Activated CD4-positive, alpha-beta memory T cell treated with anti-CD3 and anti-CD28 coated beads, Interleukin-2, amount 10 ng/mL, durations not matched to agents 7 days and 5 days (primary cell): ENCODE measurements at places on chromosomes 13 and 19. TPM values are rescaled to one million over a fixed set of nuclear protein-coding genes. Genes with fewer than 3 reads are reported as not detected.

DNA sequence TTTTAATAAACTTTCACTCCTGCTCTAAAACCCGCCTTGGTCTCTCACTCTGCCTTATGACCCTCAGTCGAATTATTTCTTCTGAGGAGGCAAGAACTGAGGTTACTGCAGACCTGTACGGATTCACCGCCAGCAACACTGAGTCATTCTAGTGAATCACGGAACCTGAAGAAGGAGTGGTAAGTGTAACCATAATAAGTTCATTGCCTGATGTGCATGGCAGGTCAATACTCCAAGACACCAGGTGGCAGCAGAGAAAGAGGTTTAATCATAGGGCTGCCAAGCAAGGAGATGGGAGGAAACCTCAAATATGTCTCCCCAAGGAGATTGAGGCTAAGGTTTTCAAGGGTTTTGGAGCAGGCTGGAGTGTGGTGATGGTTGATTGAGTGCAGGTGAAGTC, 204.3 kb upstream of the IPO5 start:
- peaks cover 2% of the 10 kb centered on the region for H3K27me3 ChIP-seq
- no peaks in the 10 kb centered on the region for H3K4me1 ChIP-seq
- H3K27ac ChIP-seq = no peak overlapping the region
- H3K4me3 ChIP-seq = no peak overlapping the region

DNA sequence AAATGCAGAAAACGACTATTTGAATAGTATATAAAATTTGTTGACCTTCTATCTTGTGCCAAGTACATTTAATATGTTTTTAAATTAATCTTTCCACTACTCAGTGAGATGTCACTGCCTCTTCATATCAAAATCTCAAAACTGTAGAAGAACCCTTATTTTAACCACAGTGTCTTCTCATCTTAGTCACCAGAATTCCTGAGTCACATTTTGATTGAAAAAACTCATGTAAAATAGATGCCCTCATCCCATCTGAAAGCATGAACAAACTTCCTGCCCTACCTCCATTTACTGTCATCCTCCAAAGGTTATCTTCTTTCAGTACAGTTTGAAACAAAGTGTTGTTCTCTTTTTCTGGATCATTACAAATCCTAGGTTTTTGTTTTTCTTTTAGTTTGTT, 1215.4 kb downstream of the PCDH9 start:
- H3K27me3 ChIP-seq = no peaks in the 10 kb centered on the region
- no peak overlapping the region for H3K4me3 ChIP-seq

DNA sequence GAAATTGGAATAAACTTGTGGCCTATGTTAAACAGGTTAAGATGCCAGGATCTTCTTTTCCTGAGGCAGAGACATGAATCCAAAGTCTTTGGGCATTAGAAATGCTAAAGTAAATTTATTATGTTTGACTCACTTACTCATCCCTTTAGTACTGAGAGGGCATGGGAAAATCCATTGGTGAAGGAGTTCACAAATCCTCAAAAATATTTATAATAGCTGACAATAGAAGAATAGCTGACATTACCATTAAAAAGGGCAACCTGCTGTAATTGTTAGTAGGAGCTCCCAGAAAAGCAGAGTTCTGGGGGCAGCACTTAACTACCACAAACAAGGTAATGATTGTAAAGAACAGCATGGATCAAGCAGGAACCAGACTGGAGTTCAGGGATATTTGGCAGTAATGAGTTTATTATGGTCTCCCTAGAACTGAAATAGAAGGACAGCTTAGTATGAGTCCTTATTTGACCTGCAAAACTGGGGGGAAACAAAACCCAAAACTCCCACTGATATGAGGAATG, 285.8 kb upstream of the KLHL1 start:
- no peaks in the 10 kb centered on the region for H3K4me1 ChIP-seq
- H3K4me3 ChIP-seq = no peak overlapping the region
- no peak overlapping the region for H3K27ac ChIP-seq
- no peak for DNase-seq

DNA sequence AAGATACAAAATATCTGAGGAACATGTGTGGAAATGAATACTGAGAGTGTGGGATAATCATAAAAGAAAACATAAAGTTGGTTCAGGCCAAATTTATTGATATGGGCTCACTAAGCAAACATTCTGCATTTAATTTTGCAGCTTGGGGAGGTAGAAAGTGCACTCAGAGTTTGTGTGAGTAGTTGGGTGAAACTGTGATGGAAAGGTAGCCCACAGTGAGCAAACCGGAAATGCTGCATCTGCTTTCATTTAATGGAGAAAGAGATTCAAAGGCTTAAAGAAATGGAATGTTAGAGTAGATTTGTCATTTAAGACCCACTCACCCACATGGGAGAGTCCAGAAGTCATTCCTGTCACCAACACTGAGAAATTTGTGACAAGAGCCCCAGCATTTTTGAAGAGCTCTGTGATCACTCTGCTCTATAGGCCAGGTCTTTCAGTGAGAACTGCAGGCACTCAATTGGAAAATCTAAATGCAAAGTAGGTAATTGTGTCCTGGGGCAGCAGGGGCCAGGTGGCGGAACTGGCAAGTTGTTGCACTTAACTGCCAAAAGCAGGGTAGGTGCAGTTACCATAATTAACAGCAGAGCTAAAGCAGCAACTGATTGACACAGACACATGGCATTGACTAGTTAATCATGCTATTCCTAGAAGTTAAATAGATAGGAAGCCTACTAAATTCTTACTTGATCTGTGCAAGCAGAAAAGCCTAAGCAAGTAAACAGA, 1228.3 kb upstream of the PCDH20 start:
- H3K36me3 ChIP-seq = no peaks in the 10 kb centered on the region
- DNase-seq = no peak
- no peak overlapping the region for H3K4me3 ChIP-seq
- H3K27me3 ChIP-seq = no peaks in the 10 kb centered on the region
- no peak overlapping the region for H3K27ac ChIP-seq
- peaks cover 4% of the 10 kb centered on the region for H3K4me1 ChIP-seq

DNA sequence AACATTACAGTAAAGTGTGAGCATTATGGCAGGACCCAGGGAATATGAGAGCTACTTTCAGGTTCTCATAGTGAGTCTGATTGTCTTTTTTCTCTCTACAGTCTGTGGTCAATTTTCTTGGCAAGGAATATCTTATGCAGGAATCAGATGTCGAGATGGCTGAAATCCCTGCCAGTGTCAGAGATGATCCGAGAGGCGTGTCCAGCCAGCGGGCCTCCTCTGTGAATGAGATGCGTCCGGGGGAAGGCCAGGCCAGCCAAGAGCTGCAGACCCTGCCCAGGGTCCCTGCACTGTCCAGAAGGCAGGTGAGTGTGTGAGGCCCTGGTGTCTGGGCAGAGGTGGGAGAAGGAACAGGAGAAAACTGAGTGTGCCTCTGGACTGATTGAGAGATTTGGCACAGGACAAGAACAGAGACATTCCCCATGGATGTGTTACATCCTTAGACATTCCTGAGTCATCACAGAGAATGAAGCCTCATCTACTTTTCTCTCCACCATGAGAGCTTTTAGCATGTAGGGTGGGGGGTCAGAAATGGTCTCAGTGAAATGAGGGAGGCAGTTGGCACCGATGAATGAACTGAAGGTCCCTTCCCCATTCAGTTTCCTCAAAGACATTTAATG, 27.3 kb upstream of the EDDM13 start:
- H3K27me3 ChIP-seq = no peaks in the 10 kb centered on the region
- H3K36me3 ChIP-seq = no peaks in the 10 kb centered on the region
- H3K27ac ChIP-seq = no peak overlapping the region
- no peaks in the 10 kb centered on the region for H3K4me1 ChIP-seq
- H3K4me3 ChIP-seq = no peak overlapping the region

DNA sequence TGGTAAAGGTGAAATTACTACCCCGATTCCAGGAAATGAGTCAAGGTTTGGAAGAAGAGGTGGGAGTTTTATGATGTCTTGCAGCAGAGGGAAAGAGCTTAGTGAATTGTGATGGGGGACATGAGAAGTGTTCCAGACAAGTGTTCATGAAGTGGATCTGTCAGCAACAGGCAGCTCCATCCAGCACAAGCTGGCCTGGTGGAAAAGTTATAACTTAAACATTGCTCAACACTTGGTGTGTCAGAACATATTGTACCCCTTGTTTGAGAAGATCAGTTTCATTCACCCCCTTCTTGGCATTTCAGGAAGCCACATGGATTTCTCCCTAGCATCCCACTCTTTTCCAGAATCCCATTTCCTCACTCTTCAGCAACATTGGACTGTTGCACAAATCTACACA, 222.0 kb downstream of the B3GLCT start:
- no peak overlapping the region for H3K4me3 ChIP-seq
- H3K27ac ChIP-seq = no peak overlapping the region
- peaks cover 8% of the 10 kb centered on the region for H3K27me3 ChIP-seq
- no peaks in the 10 kb centered on the region for H3K4me1 ChIP-seq
- no peak for DNase-seq

GRCh38 chr13:46403851-46404732, 17.0 kb upstream of the RUBCNL start:
- H3K4me3 ChIP-seq = no peak overlapping the region
- DNase-seq = no peak
- no peak overlapping the region for H3K27ac ChIP-seq
- H3K36me3 ChIP-seq = no peaks in the 10 kb centered on the region

DNA sequence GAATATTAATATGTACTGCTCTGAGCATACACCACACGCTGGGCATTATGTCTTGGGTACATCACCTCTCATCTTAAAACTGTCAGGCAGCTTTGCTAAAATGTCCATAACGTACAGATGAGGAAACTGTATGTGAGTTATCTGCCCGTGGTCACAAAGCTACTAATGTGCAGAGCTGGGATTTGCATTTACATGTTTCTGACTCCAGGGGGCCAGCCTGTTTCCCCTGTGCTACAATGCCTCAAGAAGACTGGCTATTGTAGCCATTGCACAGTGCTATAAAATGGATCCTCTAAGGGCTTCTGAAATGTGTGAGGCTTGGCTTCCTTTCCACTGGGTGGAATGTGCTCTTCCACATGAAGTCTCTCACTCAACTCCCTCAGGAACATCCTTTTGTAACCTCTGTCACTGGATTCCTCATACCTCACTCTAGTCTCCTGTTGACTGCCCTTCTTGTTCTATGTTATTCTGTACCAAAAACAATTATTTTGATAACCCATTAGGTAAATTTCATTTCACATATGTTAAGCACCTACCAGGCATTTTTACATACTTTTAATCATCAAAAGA, 95.6 kb upstream of the HTR2A start:
- H3K4me1 ChIP-seq = no peaks in the 10 kb centered on the region
- no peak overlapping the region for H3K4me3 ChIP-seq
- no peak overlapping the region for H3K27ac ChIP-seq

- no peak overlapping the region for H3K27ac ChIP-seq
- H3K4me3 ChIP-seq = no peak overlapping the region
- H3K36me3 ChIP-seq = no peaks in the 10 kb centered on the region
- H3K27me3 ChIP-seq = no peaks in the 10 kb centered on the region
- peak; percentile 28 for DNase-seq
- peaks cover 28% of the 10 kb centered on the region for H3K4me1 ChIP-seq
These were observed 4.9 kb downstream of the ZAR1L start for GRCh38 chr13:32310134-32310706.

GRCh38 chr13:24053519-24054251, 106.8 kb upstream of the SPATA13 start:
- no peak overlapping the region for H3K4me3 ChIP-seq
- H3K36me3 ChIP-seq = no peaks in the 10 kb centered on the region
- peaks cover 10% of the 10 kb centered on the region for H3K27me3 ChIP-seq
- DNase-seq = peak; percentile 73
- H3K4me1 ChIP-seq = peaks cover 14% of the 10 kb centered on the region

DNA sequence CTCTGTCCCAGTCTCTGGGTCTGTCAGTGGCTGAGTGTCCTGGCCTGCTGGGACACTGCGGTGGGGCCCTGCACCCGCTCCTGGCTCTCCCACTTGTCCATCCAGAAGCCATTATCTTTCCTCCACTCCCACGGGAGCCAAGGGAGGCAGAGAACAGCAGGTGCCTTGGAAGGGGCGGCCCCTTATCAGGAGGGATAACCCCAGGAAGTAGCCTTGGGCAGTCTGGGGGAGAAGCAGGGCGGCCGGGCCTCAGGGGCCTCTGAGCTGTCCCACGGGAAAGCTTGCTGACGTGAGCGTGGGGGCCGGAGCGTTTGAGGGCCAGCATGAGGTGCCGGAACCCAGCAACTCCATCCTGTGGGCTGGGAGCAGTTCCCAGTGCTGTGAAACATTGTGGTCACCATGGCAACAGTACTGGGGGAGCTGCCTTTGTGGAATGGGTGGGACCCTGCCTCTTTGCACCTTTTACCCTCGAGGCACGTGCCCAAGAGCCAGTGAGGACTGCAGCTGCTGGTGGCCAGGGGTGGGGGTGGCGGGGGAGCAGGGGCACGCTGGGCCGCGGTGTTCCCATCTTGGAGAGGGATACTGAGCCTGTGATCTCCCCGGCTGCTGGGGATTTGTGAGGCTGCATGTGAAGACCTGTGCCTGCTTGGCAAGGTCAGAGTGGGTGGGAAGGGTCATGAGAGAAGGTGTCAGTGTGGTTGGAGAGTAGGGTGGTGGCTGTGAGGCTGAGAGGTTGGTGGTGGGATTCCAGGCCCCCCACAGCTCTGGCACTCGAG, 20.9 kb downstream of the KLHL26 start:
- DNase-seq = no peak
- no peak overlapping the region for H3K27ac ChIP-seq
- H3K36me3 ChIP-seq = no peaks in the 10 kb centered on the region
- no peak overlapping the region for H3K4me3 ChIP-seq

DNA sequence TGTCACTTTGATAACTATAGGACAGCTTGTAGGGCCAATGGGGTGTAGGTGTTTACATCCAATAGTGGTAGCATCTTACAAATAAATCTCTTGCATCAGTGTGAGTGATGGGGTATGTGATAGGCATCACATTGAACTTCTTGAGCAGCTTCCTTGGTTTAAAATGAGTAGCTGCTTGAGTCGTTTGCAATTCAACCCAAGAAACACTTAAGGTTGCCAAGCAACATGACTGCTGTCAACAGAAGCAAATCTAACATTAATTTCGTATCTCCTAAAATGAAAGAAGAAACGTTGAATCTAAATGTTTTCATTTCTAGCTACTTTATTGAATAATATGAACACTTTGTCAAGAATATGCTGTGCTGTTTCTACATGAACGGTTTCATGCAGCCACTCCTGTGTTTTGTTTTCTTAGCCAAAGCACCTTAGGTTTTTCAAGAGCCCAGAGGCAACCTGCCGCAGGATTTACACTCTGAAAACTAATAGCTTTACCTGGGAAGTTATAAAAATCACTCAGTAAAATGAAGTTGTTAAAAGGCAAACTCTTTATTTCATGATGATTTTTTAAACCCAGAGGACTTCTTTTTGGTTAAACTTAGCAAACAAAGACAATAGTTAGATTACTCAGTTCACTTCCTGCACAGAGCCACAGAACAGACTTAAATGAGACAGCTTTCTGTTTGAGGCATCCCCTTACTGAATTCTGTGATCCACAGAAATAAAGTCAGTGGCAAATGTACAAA, 305.2 kb downstream of the MTUS2 start:
- H3K36me3 ChIP-seq = no peaks in the 10 kb centered on the region
- no peaks in the 10 kb centered on the region for H3K27me3 ChIP-seq
- no peak for DNase-seq
- H3K27ac ChIP-seq = peak overlapping the region; percentile 81
- H3K4me1 ChIP-seq = peaks cover 28% of the 10 kb centered on the region

The RXFP2 gene
- not detected for total RNA-seq

The PDE4C gene
- 0.18 TPM for total RNA-seq

The MAP4K1 gene
- 383 TPM for total RNA-seq

The ERICH6B gene
- not detected for total RNA-seq

The LMTK3 gene
- total RNA-seq = 5.4 TPM

The CLEC17A gene
- total RNA-seq = not detected

The MOB3A gene
- 251 TPM for total RNA-seq
